ENCODE measurements at places on chromosomes 5 and 9.

- DNase-seq: no peak
These were observed 163.5 kb downstream of the ARL15 start for GRCh38 chr5:54146916-54147315.

GRCh38 chr9:68794898-68795297, 89.9 kb downstream of the PIP5K1B start:
- no peak for DNase-seq

DNA sequence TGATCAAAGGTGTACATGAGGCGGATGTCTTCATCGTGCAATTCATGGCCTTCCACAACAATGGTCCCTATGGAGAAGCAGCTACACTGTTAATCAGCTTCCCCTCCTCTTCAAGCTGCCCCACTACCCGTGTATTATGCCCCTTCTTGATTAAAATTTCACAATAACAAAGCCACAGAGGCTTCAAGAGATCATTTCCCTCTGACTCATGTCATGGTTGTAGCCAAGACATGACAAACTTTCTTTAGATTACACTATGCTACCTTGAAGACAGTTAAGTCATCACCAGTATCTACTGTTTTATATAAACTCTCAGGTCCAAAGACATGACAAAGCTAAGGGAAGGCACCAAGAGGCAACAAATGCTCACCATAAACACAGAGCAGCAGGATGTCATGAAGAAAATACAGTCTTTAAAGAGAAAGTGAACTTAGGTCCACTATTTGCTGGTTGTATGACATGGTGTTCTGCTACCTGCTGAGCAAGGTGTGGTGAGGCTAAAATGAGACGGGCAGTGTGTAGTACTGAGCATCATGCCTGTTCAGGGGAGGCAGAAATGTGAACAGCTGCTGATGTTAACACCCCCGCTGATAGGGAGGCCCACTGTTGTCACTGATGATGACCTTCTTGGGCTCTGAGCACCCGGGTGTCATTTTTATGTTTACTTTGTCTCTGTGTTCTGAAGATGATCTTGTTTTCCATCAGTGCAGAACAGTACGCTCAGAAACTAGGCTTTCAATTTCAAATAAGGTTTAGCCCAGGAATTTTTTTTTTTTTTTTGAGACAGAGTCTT, 48.3 kb downstream of the IARS1 start:
- no peak for DNase-seq

DNA sequence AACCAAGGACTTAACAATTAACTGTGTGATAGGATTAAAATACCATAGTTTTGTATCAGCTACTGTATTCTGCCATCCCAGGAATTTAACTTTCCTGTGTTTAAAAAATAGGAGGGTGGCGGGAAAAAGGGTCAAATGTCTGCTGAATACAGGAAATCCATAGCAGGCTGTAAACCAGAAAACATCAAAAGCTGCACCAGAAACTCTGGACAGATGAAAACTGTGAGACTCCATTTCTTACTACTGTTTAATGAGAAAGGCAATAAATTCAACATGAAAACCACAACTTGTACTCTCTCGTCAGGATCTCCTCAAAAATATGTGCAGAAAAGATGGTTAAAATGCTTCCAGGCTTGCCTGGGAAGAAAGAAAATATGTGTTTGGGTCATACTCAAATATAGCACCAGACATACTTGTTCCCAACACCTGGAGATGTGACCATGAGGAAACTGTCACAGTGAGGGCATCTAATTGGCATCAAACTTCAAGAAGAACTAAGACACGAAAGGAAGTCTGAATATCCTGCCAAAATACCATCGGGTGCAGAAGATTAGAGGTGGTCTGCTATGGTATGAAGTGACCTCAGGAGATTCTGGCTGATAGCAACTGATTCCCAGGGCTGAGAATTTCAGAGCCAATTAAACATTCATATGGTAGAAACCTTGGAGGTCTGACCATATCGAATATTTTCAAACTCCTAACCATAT, 164.7 kb upstream of the TARS1 start:
- DNase-seq: no peak

- DNase-seq: no peak
These were observed 22.6 kb upstream of the PHF19 start for GRCh38 chr9:120899490-120900068.

DNA sequence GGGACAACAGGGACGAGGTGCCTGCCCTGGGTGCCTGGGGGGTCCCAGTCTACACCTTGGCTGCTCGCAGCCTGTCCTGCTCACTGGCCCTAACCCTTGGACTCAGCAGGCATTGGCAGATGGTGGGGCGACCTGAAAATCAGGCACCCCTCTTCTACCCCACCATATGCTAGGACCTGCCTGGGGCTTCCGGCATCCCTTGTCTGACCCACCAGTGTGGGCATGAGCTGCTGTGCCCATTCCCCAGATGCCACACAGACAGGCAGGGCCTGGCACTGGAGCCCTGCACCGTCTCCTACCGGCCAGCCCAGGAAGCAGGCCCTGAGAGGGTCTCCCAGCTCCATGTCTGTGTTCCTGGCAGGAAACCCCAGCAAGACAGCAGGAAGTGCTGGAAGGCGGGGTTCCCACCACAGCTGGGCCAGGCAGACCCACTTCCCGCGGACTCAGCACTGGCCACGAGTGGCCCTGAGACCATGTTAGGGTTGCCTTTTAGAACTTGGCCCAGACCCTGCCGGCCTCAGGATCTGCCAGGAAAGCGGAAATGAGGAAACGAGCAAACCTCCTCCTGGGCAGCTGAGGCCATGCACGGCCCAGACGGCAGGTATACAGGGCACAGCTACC, 3.1 kb downstream of the NINJ1 start:
- DNase-seq: no peak

GRCh38 chr9:85202596-85202995, 533.1 kb downstream of the NTRK2 start:
- no peak for DNase-seq

GRCh38 chr9:128481561-128481960, 23.0 kb upstream of the GLE1 start:
- no peak for DNase-seq

DNA sequence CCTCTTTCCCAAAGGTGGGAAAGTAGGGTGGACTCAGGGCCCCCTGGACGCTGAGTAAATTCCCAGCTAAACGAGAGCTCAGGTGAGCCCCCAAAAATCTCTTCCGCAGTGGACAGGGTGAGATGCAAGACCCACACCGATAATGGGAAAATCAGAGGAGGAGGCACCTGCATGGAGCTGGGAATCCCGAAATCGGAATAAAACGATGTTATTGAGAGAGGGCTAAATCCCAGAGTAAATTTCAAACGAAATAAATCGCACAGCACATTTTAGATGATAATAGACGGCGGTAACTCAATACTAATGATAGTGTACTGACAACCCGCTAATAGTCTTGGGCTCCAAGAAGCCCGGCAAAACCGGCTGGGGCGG, 3.0 kb upstream of the BARHL1 start:
- no peak for DNase-seq

- no peak for DNase-seq
These were observed 332.0 kb downstream of the SPATA31D1 start for GRCh38 chr9:82320566-82320965.

DNA sequence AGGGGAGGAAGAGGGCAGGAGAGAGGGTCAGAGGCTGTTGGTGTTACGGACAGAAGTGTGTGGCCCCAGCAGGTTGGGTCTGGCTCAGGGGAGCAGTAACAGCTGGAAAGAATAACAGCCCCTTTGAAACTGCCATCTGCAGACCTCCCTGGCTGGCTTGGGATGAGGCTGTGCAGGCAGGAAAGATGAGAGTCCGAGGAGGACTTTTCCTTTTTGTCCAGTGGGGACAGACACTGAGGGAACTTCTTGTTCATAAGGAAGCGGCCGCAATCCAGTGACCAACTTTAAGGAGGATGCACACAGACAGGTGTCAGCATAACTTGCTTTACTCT, 14.8 kb upstream of the PLEKHG4B start:
- DNase-seq: no peak

DNA sequence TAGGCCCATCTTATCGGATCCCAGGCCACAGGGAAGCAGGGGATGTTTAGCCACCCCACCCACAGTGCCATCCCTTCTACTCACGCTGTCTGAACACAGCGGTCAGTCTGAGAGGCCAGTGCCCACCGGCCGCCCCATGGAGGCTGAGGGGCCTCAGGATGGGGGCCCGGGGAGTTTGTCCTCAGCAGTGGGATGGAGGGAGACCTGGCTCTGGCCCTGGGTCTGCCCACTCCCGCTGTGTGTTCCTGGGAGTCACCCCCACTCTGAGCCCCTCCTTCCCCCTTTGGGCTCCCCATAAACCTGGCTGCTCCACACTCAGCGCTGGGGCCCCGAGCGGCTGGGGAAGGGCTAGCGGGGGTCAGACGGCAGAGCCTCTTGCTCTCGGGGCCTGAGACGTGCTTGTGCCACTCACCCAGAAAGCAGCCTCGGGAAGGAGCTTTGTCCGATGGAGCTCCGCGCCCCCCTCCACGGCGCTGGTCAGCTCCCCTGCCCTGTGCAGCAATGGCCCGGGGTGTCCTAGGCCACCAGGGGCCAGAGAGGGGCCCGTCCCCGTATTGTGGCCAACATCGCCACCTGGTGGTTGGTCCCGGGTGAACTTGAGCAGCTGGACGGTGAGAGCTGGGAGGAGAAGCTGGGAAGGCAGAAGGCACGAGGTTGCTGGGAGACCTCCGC, 10.9 kb upstream of the LAMC3 start:
- no peak for DNase-seq

GRCh38 chr5:73129143-73129542, 8.8 kb downstream of the TMEM171 start:
- no peak for DNase-seq

DNA sequence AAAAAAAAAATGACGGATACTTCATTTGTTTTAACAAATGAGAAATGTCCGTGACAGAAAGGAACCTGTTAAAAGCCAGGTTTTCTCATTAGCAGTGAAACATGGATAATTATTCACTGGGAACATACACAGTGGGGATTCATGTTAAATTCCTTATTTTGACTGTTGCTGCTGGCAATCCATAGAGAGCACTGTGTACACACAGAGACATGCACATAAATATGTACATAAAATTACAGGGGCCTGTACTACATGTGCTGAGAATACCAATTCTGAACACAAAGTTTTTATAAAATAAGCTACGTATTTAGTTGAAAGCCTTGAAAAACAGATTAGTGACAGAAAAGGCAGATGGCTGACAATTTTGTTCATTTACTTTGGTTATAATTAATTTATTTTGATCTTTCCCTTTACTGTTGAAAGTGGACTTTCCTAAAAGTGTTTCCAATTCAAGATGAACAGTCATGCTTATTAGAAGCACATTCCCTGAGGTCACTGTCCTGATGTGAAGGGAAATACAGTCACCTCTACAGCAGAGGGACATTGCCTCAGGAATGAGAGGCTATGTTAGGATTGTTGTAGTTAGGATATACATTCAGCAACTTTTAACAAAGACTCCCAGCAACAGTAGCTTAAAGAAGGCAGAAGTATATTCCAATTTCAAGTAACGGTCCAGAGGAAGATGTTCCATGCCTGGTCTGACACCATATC, 166.7 kb downstream of the SAXO1 start:
- DNase-seq: no peak

GRCh38 chr5:16120579-16120978, 59.0 kb downstream of the MARCHF11 start:
- no peak for DNase-seq

- no peak for DNase-seq
These were observed 58.8 kb downstream of the ARHGAP26 start for GRCh38 chr5:142828797-142829535.

- DNase-seq: no peak
These were observed 70.4 kb downstream of the NFIB start for GRCh38 chr9:14243514-14244042.

- no peak for DNase-seq
These were observed 18.5 kb downstream of the CAMSAP1 start for GRCh38 chr9:135888766-135889394.

GRCh38 chr5:177382423-177383029, 1.7 kb upstream of the SLC34A1 start:
- no peak for DNase-seq

GRCh38 chr5:64040490-64040889, 78.2 kb upstream of the HTR1A start:
- DNase-seq: no peak

- no peak for DNase-seq
These were observed 462.5 kb upstream of the TYRP1 start for GRCh38 chr9:12230708-12231107.

DNA sequence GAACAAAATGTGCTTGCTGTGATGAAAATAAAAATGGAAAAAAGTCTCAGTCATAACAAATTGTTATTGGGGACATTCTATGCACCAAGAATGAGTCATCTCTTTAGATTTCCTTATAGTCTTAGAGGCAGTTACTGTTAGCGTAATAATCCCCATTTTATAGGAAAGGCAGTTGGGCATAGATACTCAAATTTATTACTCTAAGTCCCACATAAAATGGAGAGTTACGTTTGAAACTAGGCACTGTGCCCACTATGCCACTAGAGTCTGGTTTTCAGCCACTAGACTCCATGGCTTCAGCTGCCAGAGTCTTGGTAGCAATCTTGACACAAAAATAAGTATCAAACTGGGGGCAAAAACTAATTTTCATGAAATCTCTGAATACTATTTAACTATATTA, 317.9 kb upstream of the MEF2C start:
- DNase-seq: no peak

- DNase-seq: no peak
These were observed 257.2 kb downstream of the KCTD16 start for GRCh38 chr5:144427866-144428265.

DNA sequence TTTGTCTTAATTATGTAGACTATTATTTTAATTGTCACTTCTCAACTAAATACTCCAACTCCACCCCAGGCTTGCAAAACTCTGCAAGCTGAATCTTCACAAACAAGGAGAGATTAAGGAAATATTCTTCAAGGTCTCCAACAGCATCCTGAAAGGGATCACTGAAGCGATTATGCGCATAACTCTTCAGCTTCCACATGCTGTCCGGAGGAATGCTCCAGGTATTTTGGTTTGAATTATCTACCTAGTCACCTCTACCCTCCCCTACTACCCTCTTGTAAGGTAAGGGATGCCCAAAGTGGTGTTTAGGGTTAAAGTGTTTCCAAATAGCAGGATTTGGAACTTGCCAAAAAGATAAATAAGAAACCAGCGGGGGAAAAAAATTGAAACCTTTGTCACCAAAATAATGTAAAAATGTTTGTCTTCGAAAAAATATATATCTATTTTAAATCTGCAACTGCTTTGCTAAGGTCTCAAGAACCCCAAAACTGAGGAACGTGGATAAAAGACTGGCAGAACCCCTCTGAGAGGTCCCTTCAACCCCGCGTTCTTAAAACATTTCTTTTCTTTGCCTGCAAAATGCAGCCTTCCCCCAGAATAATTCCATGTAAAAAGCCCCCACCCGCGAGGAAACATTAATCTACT, 11.6 kb downstream of the PTCH1 start:
- DNase-seq: no peak

DNA sequence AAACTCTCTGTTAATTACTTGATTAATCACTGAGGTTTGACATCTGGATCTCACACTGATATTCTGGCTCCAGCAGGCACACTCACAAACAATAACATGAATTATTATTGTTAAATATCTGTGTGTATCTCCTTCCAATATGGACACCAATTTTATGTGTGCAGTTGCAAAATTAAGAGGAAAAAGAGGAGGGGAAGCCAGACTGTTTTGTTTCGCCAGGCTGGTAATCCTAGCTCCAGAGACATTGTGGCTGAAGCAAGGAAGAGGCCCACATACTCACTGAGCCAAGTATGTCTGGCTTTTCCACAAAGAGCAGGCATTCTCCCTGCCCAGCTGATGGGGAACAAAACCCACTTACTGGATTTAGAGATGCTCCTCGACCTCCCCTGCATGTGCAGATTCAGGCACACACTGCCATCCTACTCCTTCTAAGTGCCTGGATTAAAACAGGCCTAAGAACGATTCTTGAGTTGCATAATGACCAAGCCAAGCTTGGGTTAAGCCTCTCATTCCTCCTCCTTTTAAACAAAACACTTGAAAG, 181.9 kb downstream of the ESM1 start:
- DNase-seq: no peak

- DNase-seq: no peak
These were observed 103.3 kb downstream of the SREK1 start for GRCh38 chr5:66247176-66247960.

Measured in CD4-positive, alpha-beta T cell treated with Interleukin-4 for 4 hours (primary cell).